Natural killer cell (primary cell): ENCODE measurements at places on chromosomes 1 and 21. TPM values are rescaled to one million over a fixed set of nuclear protein-coding genes. Genes with fewer than 3 reads are reported as not detected.

GRCh38 chr1:100523038-100523652, 14.8 kb upstream of the GPR88 start:
- no peak for DNase-seq
- H3K36me3 ChIP-seq = peaks cover 7% of the 10 kb centered on the region
- no peak overlapping the region for H3K27ac ChIP-seq
- H3K27me3 ChIP-seq = no peaks in the 10 kb centered on the region
- H3K4me1 ChIP-seq = no peaks in the 10 kb centered on the region
- no peak overlapping the region for H3K4me3 ChIP-seq

DNA sequence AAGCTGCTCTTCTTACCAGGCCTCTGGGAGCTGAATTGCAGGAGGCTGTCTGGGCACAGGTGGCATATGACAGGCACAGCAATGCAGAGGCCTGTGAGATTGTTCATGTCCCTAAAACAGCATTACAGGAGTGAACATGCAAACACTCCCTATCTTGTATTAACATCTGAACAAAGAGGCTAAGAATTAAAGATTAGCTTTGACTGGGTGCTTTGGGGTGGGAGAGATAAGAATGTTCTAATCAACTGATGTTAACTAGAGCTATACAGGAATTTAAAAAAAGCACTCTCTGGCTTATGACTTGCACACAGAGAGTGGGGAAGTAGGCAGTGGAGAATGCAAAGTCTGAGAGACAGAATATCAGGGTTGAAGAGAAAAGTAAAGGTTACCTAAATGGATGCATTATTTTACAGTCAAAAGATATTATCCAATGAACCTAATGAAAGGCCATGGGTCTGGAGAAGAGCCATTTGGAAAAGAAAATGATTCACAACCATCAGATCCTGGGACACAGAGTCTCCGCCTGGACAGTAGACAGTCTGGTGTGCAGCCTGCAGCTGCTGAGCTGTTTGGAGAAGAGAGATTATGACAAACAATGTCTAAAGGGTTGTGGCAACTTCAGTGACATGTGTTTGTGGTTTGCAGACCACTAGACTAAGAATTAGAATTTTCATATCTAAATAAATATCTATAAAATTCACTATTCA, 20.2 kb downstream of the DPT start:
- no peak overlapping the region for H3K4me3 ChIP-seq
- H3K4me1 ChIP-seq = no peaks in the 10 kb centered on the region
- no peak for DNase-seq

- no peaks in the 10 kb centered on the region for H3K27me3 ChIP-seq
- H3K27ac ChIP-seq = no peak overlapping the region
- H3K4me1 ChIP-seq = no peaks in the 10 kb centered on the region
- DNase-seq = no peak
- no peak overlapping the region for H3K4me3 ChIP-seq
- H3K36me3 ChIP-seq = no peaks in the 10 kb centered on the region
These were observed 265.1 kb upstream of the NEGR1 start for GRCh38 chr1:72547412-72547811.

- peaks cover 4% of the 10 kb centered on the region for H3K27me3 ChIP-seq
- no peak overlapping the region for H3K4me3 ChIP-seq
- no peaks in the 10 kb centered on the region for H3K36me3 ChIP-seq
- H3K4me1 ChIP-seq = no peaks in the 10 kb centered on the region
- no peak for DNase-seq
These were observed 51.5 kb upstream of the CYP2J2 start for GRCh38 chr1:59978026-59978425.

DNA sequence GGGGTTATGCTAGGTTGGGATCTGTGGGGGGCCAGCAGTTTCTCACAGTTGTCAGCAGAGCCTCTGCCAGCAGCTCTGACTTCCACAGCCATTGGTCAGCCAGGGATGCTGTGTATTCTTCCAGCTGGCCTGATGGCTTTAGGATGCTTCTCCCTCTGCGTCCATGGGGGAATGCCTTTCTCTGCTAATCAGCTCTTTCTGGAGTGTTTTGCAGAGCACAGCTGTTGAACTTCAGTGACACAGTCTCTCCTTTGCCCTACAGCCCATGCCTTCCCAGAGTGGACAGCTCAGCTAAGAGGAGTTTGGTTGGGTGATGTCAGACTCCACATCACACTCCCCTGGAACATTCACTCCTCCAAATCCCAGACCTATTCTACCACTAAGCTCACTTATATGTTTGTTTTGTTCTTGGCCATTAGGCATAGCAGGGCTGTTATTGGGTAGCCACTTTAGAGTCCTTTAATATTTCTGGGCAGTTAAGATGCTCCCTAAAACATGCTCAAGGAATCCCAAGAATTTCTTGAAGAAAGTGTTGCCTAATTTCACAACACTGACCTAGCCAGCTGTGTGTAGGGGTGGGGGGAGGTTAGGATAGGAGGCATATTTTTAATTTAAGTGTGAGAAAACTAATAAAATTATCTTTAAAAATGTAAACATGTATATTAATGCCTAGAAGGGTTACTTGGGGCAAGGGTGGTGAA, 75.3 kb upstream of the KIAA0040 start:
- no peaks in the 10 kb centered on the region for H3K4me1 ChIP-seq
- H3K36me3 ChIP-seq = no peaks in the 10 kb centered on the region
- no peak overlapping the region for H3K27ac ChIP-seq
- H3K4me3 ChIP-seq = no peak overlapping the region
- DNase-seq = no peak

- H3K27me3 ChIP-seq = no peaks in the 10 kb centered on the region
- H3K4me1 ChIP-seq = no peaks in the 10 kb centered on the region
- H3K4me3 ChIP-seq = no peak overlapping the region
- no peak for DNase-seq
- no peaks in the 10 kb centered on the region for H3K36me3 ChIP-seq
These were observed 27.2 kb downstream of the ERI3 start for GRCh38 chr1:44327679-44328491.

GRCh38 chr1:219778793-219779369, 149.5 kb downstream of the SLC30A10 start:
- no peak overlapping the region for H3K27ac ChIP-seq
- no peaks in the 10 kb centered on the region for H3K27me3 ChIP-seq
- H3K4me1 ChIP-seq = no peaks in the 10 kb centered on the region
- no peak for DNase-seq
- H3K36me3 ChIP-seq = no peaks in the 10 kb centered on the region
- no peak overlapping the region for H3K4me3 ChIP-seq

DNA sequence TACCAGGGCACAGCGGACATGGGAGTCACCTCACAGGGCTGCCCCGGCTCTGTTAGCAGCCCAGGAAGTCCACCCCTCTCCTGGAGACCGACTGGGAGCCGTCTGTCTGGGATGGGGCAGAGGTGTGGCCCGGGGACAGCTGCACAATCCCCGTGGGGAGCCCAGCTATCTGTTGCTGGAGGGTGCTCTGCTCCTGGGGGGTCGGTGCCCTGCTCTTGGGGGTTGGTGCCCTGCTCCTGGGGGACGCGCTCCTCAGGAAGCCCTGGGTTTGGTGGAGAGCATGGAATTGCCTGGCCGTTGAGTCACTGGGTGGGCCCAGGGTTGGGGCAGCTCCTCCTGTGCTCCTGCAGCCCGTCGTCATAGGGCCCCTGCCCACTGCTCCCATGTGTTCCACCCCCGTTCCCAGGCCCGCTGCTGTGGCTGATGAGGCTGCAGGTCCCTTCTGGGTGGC, 39.3 kb downstream of the AGPAT3 start:
- no peaks in the 10 kb centered on the region for H3K4me1 ChIP-seq
- no peak for DNase-seq
- H3K27ac ChIP-seq = no peak overlapping the region

DNA sequence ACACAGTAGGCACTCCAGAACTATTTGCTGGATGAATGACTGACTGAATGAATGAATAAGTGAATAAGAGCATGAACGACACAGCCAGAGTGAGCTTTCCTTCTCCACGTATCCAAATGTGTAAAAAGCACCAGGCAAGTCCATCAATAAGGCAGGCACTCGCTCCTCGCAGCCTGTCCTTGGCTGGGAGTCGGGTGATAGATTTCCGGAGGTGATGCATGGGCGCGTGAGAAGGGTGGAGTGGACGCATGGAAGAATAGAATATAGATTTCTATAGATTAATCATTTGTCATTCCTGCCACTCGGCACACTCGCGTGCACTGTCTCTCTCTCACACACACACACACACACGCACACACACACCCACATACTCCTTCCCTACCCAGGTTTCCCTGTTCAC, 164.3 kb upstream of the ZC3H12A start:
- no peaks in the 10 kb centered on the region for H3K4me1 ChIP-seq
- no peaks in the 10 kb centered on the region for H3K36me3 ChIP-seq
- no peaks in the 10 kb centered on the region for H3K27me3 ChIP-seq
- no peak overlapping the region for H3K4me3 ChIP-seq
- DNase-seq = no peak

GRCh38 chr1:153456396-153456795, 4.1 kb downstream of the S100A7 start:
- no peaks in the 10 kb centered on the region for H3K36me3 ChIP-seq
- no peaks in the 10 kb centered on the region for H3K4me1 ChIP-seq
- H3K27me3 ChIP-seq = peaks cover 2% of the 10 kb centered on the region

- no peaks in the 10 kb centered on the region for H3K4me1 ChIP-seq
- H3K27me3 ChIP-seq = no peaks in the 10 kb centered on the region
- peak; percentile 17 for DNase-seq
- no peak overlapping the region for H3K27ac ChIP-seq
These were observed 47.5 kb downstream of the HSF2BP start for GRCh38 chr21:43611598-43612369.

DNA sequence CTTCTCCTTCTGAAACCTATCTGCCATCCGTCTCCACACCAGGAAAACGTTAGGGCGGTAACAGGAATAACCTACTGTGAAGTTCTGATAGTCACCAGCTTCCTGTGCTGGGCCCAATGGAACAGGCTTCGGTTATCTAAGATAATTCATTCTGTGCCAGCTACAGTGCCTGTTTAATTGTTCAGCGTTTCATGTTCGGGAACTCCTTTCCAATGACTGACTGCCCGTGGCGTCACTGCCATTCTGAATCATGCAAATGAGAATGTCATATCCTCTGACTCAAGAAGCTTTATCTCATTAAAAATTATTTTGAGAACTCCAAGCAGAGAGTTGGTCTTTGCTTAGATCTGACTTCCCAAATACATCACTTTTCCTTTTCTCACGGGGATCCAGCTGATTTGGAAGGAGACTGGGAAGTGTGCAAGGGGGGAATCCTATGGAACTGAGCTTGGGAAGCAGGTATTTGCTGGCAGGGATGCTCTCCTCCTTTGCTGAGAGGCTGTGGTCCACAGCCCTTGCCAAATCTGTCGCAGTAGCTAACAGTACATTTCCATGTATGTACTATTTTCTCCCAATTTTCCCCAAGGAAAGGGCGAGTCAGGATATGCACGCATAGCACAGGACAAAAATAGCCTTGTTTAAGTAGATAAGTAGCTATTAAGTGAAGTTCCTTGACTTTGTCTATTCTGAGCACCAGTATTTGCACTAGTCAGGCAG, 358.7 kb downstream of the LTN1 start:
- no peaks in the 10 kb centered on the region for H3K36me3 ChIP-seq
- no peaks in the 10 kb centered on the region for H3K4me1 ChIP-seq

- no peak overlapping the region for H3K4me3 ChIP-seq
- no peaks in the 10 kb centered on the region for H3K27me3 ChIP-seq
- H3K36me3 ChIP-seq = no peaks in the 10 kb centered on the region
- no peak overlapping the region for H3K27ac ChIP-seq
- no peak for DNase-seq
These were observed 125.5 kb downstream of the NTPCR start for GRCh38 chr1:233075915-233076295.

- no peak for DNase-seq
- no peak overlapping the region for H3K27ac ChIP-seq
- H3K4me1 ChIP-seq = peaks cover 3% of the 10 kb centered on the region
- H3K36me3 ChIP-seq = peaks cover 38% of the 10 kb centered on the region
These were observed 50.0 kb downstream of the MRPL37 start for GRCh38 chr1:54249819-54250435.

DNA sequence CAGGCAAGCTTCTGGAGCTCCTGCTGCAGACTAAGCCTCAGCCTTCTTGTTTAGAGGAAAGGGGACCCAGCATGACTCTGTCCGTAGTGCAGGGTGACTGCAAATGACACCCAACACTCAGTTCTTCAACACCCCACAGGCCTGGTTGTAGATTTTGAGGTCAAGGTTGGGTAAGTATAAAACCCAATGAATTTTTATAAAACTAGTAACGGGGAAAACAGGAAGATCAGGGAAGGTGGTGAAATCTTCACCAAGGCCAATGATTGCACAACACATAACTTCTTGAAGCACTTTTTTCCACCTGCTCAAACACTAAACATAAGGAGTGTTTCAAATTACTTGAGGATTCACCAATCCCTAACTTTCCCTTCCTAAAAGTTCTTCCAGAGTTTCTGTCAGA, 89.4 kb upstream of the JAK1 start:
- H3K27ac ChIP-seq = no peak overlapping the region
- peaks cover under 1% of the 10 kb centered on the region for H3K4me1 ChIP-seq
- peaks cover 35% of the 10 kb centered on the region for H3K36me3 ChIP-seq
- no peak for DNase-seq
- H3K4me3 ChIP-seq = no peak overlapping the region
- no peaks in the 10 kb centered on the region for H3K27me3 ChIP-seq

DNA sequence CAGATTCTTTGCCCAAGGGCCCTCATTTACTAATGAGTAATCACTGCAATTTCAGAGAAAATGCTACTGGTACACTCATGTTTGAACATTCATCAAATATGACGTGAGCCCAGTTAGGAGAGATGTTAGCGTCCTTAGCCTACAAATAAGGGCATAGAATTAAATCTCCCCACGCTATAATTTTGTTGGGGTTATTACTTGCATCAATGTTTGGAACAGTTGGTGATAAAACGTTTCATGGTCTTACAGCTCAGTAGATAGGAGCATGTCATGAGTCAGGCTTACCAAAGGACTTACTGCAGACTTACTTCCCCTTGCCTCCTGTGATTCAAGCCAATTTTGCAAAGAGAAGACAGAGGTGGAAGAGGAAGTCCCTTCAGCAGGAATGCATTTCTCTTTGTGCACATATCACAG, 304.0 kb downstream of the KIF26B start:
- no peaks in the 10 kb centered on the region for H3K27me3 ChIP-seq
- no peaks in the 10 kb centered on the region for H3K4me1 ChIP-seq
- H3K27ac ChIP-seq = no peak overlapping the region
- H3K4me3 ChIP-seq = no peak overlapping the region
- H3K36me3 ChIP-seq = no peaks in the 10 kb centered on the region
- no peak for DNase-seq

GRCh38 chr1:24503870-24504523, 1.4 kb downstream of the RCAN3 start:
- H3K27ac ChIP-seq = no peak overlapping the region
- peaks cover 14% of the 10 kb centered on the region for H3K27me3 ChIP-seq
- peaks cover 40% of the 10 kb centered on the region for H3K4me1 ChIP-seq
- peak overlapping the region; percentile 54 for H3K4me3 ChIP-seq
- no peak for DNase-seq

GRCh38 chr1:18540136-18540765, 59.5 kb downstream of the KLHDC7A start:
- no peaks in the 10 kb centered on the region for H3K36me3 ChIP-seq
- H3K4me3 ChIP-seq = no peak overlapping the region
- no peak overlapping the region for H3K27ac ChIP-seq
- no peaks in the 10 kb centered on the region for H3K27me3 ChIP-seq
- DNase-seq = no peak
- no peaks in the 10 kb centered on the region for H3K4me1 ChIP-seq

Gene OR2T29
- not detected for total RNA-seq

Gene RGS7
- not detected for total RNA-seq

Gene FAM43B
- total RNA-seq = not detected

Gene ERICH3
- total RNA-seq = 0.68 TPM

Gene MAP3K21
- 0.14 TPM for total RNA-seq

Gene CELA3B
- not detected for total RNA-seq

Gene LCE6A
- total RNA-seq = not detected

Gene SPTA1
- total RNA-seq = not detected

Gene S100A14
- total RNA-seq = not detected
